Activated naive CD8-positive, alpha-beta T cell treated with anti-CD3 and anti-CD28 coated beads, Interleukin-2, amount 10 ng/mL, durations not matched to agents 7 days and 5 days (primary cell): ENCODE measurements at places on chromosomes 6 and 20.
A peak's percentile ranks its signal among the peaks of the same experiment; 100 is the strongest.

DNA sequence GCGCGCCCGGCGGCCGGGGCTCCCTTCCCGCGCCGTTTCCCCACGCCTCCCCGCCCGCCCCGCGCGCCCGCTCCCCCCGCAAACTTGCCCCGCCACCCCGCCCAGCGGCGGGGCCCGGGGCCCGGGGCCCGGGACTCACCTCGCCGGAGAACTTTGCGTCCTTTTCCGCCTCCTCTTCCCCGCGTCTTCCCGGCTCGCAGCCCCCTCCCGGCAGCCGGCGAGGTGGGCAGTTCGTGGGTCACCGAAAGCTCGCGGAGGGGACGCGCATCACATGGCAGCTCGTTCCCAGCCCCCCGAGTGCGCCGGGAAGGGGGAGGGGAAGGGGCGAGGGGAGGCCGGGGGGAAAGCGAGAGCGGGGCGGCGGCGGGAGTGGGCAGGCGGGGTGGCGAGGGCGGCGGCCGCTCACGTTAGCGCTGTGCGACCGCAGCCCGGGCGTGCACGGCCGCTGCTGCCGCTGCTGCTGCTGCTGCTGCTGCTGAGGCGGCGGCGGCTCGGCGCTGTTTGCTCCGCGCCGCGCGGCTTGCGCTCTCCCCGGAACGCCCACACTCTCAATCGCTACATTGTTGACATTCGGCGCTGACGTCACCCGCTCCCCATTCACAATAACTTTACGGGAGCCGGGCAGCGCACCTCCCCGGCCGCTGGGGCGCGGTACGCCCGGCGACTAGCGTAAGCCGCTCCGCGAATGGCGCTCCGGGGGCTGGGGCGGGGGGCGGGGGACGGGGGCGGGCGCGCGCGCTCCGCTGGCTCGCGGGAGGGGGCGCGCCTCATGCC, at the start of gene BACH2:
Gene BACH2 (minus strand): TSS at position 503 of the 774 bp plus-strand sequence. CDS start 287,999 bp downstream, outside the sequence.
- peak; percentile 90 for DNase-seq

DNA sequence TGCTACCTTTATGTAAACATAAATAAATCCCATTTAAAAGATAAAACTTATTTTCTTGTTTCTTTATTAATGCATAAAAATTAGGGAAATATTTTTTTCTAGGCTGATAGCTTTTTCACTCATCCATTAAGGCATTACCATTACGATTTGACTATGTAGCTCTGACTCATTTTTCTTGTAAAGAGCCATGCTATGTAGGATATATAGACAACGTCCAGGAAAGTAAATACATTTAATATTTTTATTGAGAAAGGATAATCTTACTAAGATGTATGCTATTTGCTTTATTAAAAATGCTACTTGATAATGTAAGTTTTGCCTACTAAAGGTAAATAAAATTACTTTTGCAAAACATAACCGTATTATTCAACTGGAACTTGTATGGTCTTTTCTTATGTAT, 19.2 kb upstream of the KIAA1586 start:
- DNase-seq = no peak

DNA sequence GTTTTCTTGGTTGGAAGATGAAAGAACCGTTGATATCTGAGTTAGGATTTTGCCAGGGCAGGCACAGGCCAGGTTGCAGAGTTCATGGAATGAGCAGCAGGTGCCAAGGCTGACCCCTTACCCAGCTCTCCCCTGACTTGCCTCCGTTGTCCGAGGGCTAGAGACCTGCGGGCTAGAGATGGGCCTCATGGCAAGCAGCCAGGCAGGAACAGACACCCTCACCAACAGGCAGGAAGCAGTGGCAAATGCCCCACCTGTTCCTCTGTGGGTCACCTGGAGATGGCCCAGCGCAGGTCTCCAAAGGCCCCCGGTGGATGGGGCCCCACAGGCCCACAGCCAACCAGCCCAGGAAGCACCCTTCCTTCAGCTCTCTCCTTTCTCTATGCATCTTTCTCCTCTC, 186.7 kb upstream of the PMEPA1 start:
- DNase-seq = no peak

DNA sequence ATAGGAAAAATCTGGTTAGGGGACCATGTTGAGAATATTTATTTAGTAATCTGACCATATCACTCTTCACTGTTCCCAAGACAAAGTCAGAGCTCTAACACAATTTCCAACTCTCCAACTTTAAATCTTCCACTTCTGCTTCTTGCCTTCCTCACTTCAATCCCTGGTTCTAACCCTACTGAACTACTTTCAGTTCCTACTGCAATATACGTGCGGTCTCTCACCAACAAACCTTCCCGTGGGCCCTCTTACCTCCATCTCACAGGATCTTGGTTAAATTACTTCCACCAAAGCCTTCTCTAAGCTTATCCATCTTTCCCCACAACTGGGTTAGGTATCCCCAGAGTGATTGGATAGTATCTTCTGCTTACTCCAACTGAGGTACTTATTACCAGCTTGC, 8.0 kb downstream of the EIF2S2 start:
- DNase-seq = no peak

DNA sequence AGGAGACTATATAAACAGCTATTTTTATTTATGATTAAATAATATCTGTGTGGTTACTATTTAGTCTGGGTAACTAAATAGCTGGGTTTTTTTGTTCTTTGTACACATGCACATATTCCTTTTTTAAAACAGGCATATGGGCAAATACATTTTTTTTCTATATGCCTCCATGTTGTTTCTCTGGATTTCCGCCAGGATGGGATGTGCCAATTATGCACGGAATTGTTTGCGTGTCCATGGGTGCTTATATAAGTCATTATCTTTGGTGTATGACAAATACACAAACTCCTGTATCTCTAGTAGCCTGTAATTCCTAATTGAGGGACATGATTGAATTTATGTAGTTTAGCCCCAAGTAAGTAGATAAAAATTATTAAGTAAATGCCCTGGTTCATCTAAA, 226.9 kb downstream of the BCKDHB start:
- no peak for DNase-seq

GRCh38 chr6:37793067-37793466, 26.5 kb upstream of the ZFAND3 start:
- DNase-seq = no peak

- no peak for DNase-seq
Measured at GRCh38 chr6:40585223-40585622, 1.9 kb downstream of the LRFN2 start.

- DNase-seq = no peak
Measured at GRCh38 chr20:62644802-62645496, 2.6 kb downstream of the SLCO4A1 start.

DNA sequence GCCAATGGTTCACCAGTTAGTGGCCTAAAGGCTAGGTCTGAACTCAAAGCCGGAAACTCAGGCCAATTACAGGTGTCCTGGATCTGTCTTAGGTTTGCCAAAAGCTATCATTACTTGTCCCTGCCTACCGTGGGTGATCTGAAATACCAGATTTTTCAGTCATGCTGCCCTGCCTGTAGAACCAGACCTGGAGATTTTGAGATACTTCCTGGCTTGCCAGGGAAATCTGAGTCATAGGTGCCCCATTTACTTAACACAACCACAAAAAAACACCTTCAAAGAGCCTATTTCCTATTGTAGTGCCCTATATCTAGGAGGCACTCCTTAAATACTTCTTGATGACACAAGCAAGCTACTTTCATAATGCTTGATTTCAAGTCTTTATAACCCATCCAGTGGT, 13.9 kb upstream of the RANBP9 start:
- no peak for DNase-seq

GRCh38 chr6:49551078-49551865, 804 bp downstream of the C6orf141 start:
- DNase-seq = peak; percentile 39

GRCh38 chr6:31171931-31172905, 1.7 kb upstream of the POU5F1 start:
- no peak for DNase-seq

- DNase-seq = no peak
Measured at GRCh38 chr6:111550953-111551352, 54.7 kb downstream of the TRAF3IP2 start.

GRCh38 chr6:5899216-5900045, 107.3 kb downstream of the NRN1 start:
- DNase-seq = no peak

GRCh38 chr6:160457823-160458222, 109.6 kb downstream of the SLC22A3 start:
- no peak for DNase-seq

DNA sequence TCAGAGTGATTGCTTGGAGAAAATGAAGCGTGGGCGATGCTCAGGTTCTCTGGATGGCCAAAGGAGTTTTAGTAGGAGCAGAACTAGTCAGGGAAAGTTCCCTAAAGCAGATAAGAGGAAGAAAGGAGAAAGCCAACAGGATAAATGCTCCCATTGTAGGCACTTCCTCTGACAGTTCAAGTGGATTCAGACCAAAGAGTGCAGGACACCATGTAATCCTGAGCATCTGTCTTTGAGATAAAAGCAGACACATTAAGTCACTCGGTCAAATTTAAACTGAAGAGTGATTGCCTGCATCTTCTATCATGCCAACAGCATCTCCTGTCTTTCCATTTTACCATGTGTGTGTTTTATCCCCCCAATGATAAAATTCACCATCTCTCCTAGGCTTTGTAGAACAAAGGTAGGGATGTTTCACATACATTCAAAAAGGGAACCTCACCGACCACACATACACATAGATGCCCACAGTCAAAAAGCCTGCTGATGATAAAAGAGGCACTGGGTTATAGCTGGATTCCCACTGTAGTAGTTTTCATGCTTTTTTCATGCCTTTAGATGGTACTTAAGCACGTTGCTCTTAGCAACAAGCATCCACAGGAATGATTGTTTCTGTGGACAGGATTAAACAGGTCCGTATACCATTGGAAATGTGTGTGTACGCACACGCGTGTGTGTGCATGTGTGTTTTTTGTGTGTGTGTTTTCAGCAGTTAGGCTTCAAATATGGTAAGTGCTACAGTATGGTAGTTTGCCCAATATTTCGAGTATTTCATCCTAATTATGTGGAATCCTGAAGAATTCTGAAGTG, 7.0 kb downstream of the GRIK2 start:
- no peak for DNase-seq

DNA sequence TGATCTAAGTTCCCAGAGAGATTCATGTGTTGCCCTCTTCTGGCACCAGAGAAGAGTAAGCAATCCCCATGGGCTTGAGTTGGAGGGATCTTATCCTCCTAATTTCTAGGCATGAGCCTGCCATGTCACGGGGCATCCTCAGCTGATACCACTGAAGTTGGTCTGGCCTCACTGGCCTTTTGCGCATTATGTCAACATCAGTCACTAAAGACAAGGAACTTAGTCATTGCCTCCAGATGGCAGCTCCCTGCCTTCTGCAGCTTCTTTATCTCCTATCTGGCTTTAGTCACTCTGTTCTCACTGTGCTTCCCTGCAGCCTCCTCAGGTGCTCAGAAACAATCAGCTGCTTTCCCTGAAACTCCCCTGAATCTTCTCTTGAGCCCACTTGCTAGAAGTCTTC, 312.2 kb downstream of the ADGRG6 start:
- DNase-seq = no peak

- no peak for DNase-seq
Measured at GRCh38 chr6:144007478-144008119, 460 bp downstream of the PLAGL1 start.

DNA sequence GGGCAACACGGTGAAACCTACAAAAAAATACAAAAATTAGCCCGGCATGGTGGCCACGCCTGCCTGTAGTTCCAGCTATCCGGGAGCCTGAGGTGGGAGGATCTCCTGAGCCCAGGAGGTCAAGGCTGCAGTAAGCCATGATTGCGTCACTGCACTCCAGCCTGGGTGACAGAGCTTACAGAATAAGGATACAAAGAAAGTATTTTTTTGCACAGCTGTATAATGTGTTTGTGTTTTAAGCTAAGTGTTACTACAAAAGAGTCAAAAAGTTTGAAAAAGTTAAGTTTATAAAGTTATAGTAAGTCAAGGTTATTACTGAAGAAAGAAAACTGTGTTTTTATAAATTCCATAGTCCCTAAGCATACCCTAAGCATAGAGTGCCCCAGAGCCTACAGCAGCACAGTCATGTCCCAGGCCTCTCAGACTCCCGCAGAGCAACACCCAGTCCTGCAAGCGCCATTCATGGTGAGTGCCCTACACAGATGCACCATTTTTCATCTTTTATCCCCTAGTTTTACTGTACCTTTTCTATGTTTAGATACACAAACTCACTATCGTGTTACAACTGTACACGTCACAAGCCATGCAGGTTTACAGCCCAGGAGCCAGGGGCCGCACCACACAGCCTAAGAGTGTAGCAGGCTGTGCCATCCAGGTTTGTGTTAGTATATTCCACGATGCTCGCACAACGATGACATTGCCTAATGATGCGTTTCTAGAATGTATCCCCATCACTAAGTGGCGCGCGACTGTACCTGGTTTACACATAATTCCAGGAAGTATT, 22.4 kb downstream of the TAF4 start:
- no peak for DNase-seq

DNA sequence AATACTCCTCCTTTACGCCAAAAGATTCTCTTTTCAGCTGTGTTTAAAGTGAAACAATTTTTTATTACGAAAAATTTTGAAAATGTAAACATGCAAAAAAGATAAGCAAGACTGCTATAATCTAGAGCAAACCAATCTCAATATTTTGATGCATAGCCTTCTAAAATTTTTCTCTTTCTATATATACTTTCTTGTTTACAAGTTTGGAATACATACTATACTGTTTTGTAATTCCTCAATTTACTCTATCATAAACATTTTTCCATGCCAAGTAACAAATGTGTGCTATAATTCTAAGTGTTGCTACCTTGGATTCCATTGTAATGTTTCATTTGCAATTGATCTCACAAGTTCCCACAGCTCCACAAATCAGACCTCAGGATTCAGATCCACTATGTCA, 43.1 kb upstream of the KIF16B start:
- DNase-seq = no peak

GRCh38 chr20:62837790-62838127, 20.9 kb downstream of the COL9A3 start:
- DNase-seq = no peak

DNA sequence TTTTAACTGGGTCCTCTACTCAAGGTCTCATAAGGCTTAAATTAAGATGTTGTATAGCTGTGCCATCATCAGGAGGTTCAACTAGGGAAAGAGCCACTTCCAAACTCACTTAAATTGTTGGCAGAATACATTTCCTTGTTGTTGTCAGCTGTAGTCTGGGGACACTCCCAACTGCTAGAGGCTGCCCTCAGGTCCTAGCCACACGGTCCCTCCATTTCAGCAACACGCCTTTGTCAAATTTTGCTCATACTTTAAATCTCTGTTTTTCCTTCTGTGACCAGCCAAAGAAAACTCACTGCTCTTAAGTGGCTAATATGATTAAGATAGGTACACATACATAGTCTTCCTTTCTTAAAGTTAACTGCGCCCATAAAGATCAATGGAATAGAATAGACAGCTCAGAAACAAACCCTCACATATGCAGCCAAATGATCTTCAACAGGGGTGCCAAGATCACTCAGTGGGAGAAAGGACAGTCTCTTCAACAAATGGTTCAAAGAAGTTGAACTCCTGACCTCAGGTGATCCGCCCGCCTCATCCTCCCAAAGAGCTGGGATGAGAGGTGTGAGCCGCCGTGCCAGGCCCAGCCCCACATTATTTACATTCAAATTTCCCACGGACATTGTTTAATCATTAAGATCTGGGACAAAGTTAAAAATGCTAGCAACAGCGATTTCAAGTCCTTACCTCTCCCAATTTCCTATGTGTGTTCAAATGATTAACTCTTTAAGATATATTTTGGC, 76.4 kb upstream of the ELOVL5 start:
- no peak for DNase-seq

GRCh38 chr6:93784794-93785693, 365.7 kb upstream of the EPHA7 start:
- no peak for DNase-seq
